Stromal cell of bone marrow (primary cell): ENCODE measurements at places on chromosomes 7 and 10.

DNA sequence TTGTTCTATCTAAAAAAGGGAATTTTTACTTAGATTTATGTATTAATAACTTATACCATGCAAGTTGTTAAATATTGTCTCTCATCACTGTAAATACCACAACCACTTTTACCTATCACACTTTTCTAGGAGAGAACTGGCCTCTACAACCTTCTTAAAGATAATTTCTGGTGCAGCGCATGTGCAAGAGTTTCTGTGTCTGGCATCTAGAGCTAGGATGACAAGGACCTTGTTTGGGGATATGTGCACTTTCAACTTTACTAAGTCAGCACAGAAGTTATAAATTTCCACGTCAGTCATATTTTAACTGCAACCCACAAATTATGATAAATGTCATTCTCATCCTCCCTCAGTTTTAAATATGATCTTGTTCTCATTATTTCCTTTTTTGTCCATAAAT, 156.9 kb upstream of the ADCY1 start:
- no peak for DNase-seq

- no peak for DNase-seq
Observed at GRCh38 chr10:125296598-125296997, 136.2 kb upstream of the CTBP2 start.

- no peak for DNase-seq
Observed at GRCh38 chr10:119657725-119658124, 6.5 kb downstream of the BAG3 start.

DNA sequence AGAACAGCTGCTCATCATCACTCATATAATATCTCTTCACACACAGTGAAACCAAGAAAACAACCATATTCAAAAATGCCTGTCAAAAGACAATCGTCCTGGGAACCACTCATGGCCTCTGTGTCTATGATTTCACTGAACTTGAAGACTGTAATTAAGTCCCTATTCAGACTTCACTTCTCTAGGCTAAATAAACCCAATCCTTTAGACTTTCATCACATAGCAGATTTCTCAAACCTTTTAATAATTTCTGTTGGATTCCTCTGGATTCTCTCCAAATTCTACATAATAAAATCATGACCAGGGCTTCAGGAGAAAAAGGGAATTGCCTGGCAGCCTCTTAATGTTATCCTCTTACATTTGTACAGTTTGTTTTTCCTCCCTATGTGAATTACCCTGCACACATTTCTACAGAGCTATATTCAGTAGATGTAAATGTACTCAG, 201.1 kb downstream of the LRRN3 start:
- peak; percentile 39 for DNase-seq

DNA sequence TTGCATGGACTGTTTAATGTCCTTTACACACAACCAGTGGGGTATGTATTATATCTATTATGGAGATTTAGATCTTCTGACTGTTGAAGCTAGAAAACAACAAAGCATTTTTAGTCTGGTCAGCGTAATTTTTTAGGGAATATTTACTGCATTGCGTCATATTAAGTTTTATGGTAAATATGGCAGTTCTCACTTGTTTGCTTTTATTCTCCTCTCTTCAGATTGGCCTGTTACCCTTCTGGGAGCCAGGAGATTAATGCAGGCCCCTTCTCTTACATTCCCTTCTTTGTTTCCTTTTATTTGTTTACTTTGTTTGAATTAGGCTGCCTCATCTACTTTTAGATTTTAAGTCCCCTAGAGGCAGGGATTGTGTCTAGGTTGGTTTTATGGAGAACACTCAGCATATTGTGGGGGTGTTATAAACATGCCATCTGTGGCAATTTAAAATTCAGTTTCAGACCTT, 13.8 kb downstream of the UBE2D1 start:
- no peak for DNase-seq

GRCh38 chr7:70667406-70667805, 464.5 kb upstream of the GALNT17 start:
- no peak for DNase-seq

- no peak for DNase-seq
Observed at GRCh38 chr10:70341016-70341415, 41.4 kb downstream of the LRRC20 start.

- DNase-seq = no peak
Observed at GRCh38 chr10:121822180-121822579, 105.7 kb downstream of the ATE1 start.

DNA sequence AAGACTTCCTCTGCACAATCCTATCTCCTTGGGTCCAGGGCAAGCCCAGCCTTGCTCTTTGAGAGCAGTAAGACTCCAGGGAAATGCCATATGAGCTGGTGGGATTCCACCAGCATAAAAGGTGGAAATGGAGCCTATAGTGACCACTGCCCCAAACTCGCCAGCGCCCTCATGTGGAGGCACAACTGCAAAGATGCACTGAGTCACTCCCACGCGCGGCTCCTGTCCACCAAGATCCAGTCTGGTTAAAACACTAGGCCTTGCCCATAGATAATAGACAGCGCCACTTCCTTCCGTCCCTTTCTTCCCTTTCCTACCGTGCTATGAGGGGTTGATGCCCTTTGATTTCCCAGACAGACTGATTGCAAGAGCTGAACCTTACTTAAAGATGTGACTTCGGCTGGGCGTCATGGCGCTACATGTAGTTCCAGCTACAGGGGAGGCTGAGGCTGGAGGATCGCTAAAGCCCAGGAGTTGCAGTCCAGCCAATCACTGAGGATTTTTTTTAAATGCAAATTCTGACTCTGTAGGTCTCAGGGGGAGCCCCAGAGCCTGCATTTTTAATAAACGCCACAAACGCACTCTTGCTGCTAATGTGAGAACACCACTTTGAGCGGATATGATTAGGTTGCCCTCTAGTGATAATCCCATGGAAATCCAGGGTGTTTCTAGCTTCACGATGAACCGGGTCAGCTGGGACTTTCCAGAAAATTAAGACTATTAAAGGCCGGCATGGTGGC, 136.5 kb downstream of the EPC1 start:
- DNase-seq = peak; percentile 41

DNA sequence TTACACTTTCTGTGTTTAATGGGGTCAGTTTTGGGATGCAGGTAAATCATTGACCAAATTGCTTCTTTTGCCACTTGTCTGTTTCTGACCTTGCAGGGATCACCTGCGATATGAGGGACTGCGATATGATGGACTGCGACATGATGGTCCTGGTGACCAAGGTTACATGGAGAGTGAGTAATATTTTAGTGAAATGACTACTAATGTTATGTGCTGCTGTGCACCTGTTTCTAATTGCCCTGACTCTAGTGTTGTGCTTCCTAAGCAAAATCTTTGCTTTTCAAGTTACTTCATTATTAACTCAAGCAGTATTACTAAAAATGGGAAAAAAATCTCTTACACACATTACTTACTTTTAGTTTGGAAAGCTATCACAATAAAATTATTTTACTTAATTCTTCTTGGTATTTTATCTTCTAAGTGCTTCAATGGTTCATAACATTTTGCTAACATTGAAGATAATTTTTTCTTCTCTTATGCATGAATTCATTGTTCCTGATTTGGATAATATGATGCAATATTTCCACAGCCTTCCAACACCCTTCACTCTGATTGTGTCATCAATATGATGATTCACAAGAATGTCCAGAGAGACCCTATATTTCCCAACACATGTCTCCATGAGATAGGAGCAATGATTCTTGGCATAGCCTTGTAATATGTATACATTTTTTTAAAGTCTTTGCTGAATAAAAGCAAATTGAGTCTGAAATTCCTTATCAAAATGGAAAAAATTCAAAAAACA, 306.2 kb upstream of the AKR1E2 start:
- DNase-seq = peak; percentile 76

- peak; percentile 83 for DNase-seq
Observed at GRCh38 chr10:69861251-69862240, 59.8 kb downstream of the COL13A1 start.

- DNase-seq = peak; percentile 25
Observed at GRCh38 chr7:77651575-77652162, 44.6 kb upstream of the RSBN1L start.
